ENCODE measurements at places on chromosomes 7 and 10. TPM values are rescaled to one million over a fixed set of nuclear protein-coding genes. Genes with fewer than 3 reads are reported as not detected.

VOPP1 gene
- 56.8 TPM for total RNA-seq

SYCE1 gene
- 0.41 TPM for total RNA-seq

H2BK1 gene
- total RNA-seq = not detected

DYNC1I1 gene
- 9.1 TPM for total RNA-seq

WNT2 gene
- 0.54 TPM for total RNA-seq

CUZD1 gene
- 6.4 TPM for total RNA-seq

BTAF1 gene
- total RNA-seq = 36.7 TPM

HMX3 gene
- total RNA-seq = 0.16 TPM
